Occipital lobe (tissue), 3 donors: ENCODE measurements at places on chromosomes 11 and 22. TPM values are rescaled to one million over a fixed set of nuclear protein-coding genes. Genes with fewer than 3 reads are reported as not detected.

POLR3H gene
- total RNA-seq = 23.7 TPM

TMEM191B gene
- total RNA-seq = 0.94 TPM

LINC01488 gene
- not detected for total RNA-seq

OR2AT4 gene
- total RNA-seq = not detected

MS4A12 gene
- not detected for total RNA-seq

EHD1 gene
- total RNA-seq = 22.9 TPM
